Activated CD4-positive, alpha-beta T cell treated with anti-CD3 and anti-CD28 coated beads, Interleukin-2, Interleukin-4, amounts not matched to agents 100 ng/mL and 50 ng/mL, durations not matched to agents 16 hours and 8 hours (primary cell): ENCODE measurements at places on chromosomes 5 and 9.

GRCh38 chr9:126926364-126926763 is 11.8 kb downstream of the RALGPS1 start:
- DNase-seq = no peak

- DNase-seq = no peak
Measured at GRCh38 chr5:55535199-55535905, 588 bp upstream of the PLPP1 start.

DNA sequence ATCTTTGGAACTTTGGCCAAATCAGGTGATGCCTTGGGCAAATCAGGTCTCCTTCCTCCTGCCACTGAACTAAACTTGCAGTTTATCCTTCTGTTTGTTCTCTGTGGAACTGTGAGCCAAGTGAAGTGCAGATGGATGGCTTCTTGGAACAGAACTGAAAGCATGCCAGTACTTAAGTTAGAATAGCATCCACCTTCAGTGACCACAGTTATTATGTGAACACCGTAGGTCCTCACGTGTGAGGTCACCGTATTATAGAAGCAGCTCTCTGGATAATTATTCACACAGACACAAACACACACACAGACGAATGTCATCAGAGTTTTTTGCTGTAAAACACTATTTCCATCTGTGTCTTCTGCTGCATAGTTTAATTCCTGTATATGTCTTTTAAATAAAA is 162.6 kb downstream of the EFNA5 start:
- DNase-seq = no peak

- DNase-seq = no peak
Measured at GRCh38 chr9:70772601-70773000, 348.8 kb downstream of the TRPM3 start.

- no peak for DNase-seq
Measured at GRCh38 chr9:124602632-124603031, 95.4 kb upstream of the NR5A1 start.

GRCh38 chr5:164577742-164578141 is 1072.3 kb downstream of the MAT2B start:
- no peak for DNase-seq

- DNase-seq = no peak
Measured at GRCh38 chr9:132190966-132191365, 29.1 kb downstream of the NTNG2 start.

DNA sequence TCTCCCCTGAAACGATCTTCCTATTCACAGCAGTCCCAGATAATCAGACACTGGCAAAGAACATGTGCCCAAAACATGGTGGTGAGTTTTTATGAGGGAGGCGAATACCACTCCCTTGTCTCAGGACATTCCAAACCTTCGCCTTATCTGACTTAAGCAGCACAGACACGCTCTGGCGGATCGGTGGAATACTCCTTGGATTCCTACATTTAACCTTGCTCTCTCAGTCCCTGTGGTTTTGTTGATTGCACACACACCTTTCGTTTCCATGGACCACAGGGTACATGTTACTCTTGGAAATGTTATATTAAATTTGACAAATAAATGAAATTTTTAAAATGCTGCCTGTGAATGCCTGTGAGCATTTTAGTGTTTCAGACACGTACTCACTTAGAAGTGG is 87.8 kb upstream of the CPEB4 start:
- no peak for DNase-seq

DNA sequence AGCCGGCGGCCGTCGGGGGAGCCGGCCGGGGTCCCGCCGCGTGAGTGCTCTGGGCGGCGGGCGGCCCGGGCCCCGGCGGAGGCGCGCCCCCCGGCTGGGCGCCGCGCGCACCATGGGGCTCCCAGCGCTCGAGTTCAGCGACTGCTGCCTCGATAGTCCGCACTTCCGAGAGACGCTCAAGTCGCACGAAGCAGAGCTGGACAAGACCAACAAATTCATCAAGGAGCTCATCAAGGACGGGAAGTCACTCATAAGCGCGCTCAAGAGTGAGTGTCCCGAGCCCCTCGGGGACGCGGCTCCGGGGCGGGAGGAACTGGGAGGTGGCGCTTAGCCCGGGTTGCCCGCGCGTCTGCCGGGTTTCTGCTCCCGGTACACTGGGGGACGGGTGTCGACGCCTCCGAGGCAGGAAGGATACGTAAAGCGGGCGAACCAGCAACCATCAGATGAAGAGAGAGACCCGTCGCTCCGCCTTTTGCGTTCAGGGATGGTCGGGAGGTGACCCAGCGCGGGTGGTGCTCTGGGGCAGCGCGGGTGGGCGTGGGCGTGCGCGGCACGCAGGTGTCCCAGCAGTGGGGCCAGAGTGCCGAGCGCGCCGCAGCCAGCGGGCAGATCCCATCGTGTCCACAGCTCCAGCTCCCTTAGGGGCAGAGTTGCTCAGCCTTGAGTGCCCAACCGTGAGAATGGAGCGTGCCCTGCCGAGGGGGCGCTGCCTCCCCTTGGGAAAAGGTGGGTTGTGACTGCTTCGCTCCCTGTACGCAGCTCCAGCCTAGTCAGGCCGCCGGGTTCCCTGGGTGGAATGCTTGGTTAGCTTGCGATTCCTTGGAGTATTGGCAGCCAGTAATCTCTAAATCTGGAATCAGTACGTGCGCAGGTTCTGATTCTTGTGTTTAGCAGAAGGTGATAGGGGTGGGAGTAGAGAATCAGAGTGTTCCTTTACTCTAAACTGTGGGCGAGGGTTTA is 753 bp downstream of the ARHGAP26 start:
- DNase-seq = peak; percentile 64

DNA sequence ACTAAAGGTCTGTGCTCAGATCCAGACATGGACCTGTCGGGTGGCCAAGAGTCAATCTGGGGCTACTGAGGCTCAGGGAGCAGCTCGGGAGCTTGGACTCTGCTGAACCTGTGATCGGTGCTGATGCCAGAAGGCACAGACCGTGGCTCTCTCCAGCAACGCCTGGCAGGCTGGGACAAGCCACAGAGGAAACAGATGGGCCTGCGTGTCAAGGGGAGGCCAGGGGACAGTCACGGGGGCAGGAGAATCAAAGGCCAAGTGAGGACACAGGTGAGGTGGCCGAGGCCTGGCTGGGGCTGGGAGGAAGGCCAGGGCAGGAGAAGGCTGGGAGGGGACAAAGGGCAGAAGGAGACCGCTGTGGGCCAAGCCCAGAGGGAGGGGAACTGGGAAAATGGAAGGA is 43.4 kb downstream of the EPB41L4B start:
- DNase-seq = no peak

DNA sequence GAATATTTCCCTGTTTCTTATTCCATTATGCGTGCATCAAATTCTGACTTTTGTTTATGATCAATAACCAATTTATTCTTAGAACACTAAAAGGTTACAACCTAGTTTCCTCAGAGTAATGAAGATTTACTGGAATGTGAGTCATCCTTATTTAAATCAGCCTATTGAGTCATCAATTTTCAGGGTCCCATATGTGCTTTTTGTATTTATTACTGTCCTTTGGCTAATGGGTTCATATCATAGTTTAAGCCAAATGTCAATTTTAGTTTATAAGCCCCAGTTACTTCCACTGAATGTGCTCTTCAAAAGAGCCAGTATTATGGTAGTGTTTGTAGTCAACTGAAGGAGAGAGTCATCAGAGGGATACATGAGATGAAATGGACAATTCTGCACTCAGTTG is 359.2 kb downstream of the PRR16 start:
- no peak for DNase-seq

DNA sequence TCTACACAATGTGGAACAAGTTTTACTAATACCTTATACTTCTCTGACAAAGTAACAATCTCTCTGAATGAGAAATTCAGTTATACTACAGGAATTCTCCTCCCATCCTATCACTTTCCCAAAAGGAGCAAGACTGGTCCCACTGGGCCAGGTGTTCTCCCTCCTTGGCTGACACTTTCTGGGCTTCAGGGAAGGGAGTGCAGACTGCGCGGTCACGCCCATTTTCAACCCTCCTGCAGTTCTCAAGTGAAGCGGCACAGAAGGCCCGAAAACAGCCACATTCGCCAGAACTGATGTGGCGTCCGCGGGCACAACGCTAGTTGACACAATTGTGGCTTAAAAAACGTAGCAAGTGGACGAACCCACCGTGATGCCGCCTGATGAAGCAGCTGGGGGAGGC is 603 bp downstream of the SAXO1 start:
- DNase-seq = no peak

DNA sequence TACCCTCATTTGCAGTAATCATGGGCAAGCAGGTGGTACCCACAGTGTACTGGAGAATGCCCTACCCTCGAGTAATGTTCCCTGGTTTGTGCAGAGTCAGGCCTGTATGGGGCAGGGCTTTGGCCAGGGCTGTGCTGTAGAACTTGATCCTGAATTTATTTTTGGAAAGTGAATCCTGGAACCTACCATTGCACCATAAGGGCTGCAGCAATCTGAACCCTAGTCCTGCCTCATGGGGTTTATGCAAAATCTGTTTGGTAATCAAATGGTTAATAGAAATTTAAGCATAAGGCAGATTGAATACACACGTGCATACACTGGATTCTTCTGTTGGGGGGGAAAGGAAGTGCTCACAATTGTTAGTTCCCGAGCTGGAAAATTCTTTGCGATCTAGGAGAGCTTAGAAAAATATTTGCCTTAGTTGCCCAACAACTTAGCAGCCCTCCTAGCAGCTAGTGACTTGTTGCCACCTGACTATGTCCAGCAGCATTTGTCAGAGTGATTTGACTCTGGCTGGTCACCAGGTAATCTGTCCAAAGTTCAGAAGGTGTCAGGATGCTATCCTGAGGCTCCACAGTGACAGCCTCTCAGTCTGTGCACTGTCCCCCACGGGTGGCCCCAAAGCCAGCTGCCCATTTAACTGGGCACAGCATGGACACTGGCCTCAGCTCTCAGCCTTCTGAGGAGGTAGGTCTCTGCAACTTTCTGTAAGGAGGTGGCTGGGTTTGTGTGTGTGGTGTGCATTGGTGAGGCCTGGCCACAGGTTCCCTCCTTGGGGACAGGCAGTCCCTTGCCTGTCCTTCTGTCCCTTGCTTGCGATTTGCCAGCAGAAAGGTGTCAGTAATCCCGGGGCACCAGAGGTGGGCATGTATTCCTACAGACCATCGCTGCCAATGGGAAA is 8.3 kb downstream of the MVB12B start:
- DNase-seq = no peak

DNA sequence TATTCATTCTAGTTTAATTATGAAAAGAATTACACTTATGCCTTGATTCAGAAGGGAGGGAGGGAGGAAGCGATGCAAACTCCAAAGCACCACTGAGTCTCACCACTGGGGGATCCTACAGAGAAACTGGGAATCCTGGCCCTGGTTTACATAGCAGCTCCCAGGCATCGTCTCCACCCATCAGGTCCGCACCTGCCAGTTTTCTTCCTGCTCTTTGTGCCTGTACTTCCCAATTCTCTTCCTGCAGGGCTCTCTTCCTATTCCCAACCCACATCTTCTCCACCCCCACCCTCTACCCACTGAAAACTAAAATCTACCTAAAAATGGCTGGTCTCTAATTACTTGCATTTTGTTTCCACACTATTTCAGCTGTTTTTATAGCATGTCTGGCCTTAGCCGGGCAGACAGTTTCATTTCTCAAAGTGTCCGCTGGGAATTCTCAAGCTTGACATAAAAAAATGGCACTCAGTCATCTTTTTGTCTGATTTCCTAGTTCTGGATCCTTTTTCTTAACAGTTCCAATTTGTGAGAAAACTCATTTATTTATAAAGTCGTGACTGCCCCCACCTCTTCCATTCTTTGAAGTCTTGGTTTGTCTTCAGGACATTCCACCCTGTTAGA is 1.6 kb upstream of the TNIP1 start:
- DNase-seq = no peak

DNA sequence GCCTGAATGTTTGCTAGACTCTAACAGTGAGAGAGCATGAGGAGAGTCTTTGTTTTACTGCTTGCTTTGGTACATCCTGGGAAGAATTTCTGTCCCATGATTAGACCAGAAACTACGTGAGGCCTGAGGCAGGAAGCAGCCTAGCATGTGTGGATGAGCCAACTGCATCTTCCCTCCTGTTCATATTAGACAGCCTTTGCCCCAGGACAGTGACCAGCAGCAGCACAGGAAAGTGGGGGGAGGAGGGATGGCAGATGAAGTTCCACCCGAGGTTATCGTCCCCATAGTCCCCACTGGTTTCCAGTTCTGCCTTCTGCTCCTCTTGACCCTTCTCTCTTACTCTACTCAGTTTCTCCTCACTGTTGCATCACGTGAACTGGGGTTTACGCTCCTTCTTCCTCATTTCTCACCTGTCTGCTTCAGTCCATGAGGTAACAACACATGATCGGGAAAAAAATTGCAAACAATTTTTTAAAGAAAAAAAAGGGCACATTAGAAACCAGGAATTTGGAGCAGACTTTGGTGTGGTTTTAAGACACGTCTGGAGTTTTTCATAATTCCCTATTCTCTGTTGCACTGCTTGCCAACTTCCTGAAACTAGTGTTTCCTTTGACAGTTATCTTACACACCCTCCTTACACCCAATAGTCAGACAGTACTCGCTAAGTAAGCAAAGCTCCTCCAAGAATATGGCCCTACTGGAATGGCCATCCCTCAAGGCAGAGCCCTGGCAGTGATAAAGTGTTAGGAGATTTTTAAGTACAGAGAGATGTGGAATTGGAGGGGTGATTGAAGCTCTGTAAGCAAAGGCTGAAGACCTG is 84.1 kb downstream of the SNX18 start:
- DNase-seq = no peak

DNA sequence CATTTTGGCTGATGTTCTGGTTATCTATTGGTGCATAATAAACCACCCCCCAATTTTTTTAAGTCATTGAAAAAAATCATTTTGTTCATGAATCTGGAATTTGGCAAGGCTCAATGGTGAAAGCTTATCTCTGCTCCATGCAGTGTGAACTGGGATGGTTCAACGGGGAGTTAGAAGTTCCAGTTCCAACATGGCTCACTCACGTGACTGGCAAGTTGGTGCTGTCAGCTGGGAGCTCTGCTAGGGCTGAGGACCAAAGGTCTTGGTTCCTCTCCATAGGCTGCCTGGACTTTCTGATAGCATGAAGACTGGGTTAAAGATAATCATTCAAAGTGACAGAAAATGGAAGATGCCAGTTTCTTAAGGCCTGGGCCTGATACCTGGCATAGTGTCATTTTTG is 3.1 kb upstream of the SPATA24 start:
- DNase-seq = no peak

DNA sequence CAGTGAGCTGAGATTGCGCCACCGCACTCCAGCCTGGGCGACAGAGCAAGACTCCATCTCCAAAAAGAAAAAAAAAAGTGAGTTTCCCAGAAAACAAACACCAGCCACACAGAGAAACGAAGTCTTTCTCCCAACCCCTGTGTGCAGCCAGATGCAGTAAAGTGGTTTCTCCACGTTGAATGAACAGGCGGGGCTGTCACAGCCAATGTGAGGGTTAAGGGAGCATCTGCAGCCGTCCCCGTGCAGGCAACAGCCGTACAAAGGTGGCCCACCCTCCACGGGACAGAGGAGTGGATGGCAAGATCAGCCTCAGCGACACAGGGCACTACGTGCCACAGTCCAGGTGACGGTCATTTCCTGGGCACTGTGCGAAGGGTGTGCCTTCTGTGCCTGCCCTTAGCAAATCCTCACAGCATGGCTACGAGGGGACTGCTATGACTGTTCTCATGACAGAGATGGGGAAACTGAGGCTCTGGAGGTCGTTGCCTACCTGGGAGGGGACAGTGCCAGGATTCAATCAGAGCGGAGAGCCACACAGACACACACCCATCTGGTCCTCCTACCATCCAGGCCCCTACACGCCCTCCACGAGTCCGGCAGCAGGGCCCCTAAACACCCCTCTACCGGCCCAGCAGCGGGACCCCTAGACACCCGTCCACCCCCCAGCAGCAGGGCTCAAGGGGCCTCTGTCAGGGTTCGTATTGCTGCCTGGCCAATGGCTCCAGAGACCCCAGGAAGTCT is 2.3 kb downstream of the VAV2 start:
- DNase-seq = no peak

- DNase-seq = no peak
Measured at GRCh38 chr9:98610211-98610610, 98.5 kb downstream of the GABBR2 start.
